ENCODE measurements at places on chromosomes 1 and 21.

DNA sequence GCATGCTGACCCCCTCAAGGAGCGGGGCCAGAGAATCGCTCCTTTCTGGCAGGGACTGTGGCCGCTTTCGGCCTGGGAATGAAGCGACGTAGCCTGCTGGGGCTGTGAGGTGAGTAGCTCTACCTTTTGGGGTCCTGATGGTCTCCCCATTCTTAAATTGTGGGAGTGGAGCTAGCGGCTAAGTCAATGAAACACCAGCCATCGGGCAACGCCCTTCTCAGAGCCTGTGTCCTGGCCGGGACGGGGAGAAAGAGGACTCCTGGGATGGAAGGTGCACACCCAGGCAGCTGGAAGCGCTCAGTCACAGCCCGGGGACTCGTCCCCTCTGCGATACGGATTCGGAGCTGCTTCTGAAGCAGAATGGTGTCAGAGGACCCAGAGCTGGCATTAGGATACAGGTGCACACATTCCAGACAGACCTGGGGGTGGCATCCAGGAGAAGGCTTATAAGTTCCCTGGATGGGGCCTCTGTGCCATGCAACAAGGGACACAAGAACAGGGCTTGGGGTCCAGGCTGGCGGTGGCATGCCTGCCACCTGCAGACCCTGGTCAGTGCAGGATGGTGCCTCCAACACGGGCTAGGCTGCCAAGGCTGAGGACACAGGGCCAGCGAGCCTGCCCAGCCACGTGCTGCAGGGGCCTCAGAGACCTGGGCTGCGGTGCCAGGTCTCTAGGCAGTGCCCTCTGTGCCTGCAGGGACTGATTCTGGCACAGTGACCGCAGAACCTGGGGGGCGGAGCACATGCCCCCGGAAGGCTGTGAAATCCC, 945 bp upstream of the WNT9A start:
- DNase-seq = no peak

DNA sequence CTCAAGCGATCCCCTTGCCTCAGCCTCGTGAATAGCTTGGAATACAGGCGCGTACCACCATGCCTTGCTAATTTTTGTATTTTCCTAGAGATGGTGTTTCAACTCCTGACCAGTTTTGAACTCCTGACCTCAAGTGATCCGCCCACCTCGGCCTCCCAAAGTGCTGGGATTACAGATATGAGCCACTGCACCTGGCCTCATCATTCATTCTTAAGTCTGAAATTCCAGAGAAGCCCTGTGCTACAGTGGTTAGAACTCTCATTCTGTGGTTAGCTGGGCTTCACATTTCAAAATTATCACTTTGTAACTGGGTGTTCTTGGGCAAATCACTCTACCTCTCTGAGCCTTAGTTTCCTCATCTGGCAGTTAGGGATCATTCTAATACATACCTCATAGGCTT, 86.1 kb upstream of the POU3F1 start:
- no peak for DNase-seq

- DNase-seq = no peak
Observed at GRCh38 chr1:2914702-2915101, 106.6 kb upstream of the ACTRT2 start.

DNA sequence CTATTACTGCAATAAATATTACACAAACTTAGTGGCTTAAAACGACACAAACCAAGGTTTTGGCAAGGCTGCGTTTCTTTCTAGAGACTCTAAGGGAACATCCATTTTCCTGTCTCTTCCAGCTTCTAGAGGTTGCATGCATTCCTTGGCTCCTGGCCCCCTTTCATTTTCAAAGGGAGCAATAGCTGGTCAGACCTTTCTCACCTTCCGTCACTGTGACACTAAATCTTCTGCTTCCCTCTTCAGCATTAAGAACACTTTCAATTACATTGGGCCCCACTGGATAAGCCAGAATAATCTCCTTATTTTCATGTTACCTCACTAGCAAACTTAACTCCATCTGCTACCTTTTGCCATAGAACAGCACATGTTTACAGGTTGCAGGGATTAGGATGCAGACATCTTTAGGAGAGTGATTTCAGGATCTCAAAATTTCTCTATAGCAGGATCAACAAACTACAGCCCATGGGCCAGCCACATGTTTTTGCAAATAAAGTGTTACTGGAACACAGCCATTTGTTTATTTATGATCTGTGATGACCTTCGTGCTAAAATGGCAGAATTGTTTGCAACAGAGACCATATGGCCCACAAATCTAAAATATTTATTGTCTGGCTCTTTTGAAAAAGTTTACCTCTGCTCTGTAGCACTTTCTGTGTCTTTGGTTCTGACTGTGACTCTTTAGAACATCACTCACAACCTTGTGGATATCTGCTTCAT, 221.5 kb upstream of the SGIP1 start:
- no peak for DNase-seq

DNA sequence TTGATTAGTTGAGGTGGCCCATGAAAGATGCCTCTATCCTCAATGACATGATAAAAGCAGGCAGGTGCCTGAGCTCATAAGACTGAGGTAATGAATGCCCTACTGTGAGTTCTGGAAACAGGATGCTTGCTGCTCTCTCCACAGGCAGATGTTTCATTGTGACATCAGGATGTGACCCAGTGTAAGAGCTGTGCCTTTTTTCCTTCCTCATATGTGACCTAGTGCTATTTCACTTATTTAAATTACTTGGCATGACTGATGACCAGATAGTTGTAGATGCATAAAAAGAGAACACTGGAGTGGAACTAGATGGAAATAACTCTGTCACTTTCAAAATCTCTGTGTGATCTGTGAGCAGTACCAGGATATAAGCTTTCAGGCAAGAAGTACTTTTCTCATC, 31.9 kb downstream of the KIF14 start:
- no peak for DNase-seq

GRCh38 chr1:216596281-216596862, 126.9 kb downstream of the ESRRG start:
- DNase-seq = no peak

DNA sequence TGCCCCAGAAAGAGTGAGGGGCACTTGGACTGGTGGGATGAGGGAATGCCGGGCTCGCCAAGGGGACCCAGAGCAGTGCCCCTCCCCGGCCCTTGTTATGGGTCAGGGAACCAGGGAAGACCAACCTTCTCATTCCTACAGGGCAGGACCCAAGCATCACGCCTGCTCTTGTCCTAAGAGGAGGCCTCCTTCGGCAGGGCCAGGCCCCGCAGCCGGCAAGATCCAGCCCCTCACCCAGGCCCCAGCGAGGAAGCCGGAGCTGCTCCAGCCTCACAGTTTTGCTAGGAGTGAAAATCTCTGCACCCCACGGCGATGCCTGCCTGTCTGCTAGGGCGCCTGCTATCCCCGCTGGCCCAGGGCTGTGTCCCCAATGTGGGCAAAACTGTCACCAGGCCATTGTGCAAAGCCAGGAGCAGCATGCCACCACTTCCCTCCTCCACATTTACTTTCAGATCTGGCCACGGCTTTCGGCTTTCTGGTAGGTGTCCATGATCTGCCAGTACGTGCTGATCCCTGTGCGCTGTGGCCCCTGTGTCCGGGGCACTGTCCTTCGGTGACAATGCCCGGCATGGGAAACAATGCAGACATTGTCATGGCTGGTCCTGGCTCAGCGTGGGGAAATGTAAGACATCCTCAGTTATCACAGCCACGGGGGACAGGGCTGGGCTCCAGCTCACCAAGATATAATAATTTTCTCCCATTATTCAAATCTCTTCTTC, 9.6 kb downstream of the ACTRT2 start:
- DNase-seq = no peak

DNA sequence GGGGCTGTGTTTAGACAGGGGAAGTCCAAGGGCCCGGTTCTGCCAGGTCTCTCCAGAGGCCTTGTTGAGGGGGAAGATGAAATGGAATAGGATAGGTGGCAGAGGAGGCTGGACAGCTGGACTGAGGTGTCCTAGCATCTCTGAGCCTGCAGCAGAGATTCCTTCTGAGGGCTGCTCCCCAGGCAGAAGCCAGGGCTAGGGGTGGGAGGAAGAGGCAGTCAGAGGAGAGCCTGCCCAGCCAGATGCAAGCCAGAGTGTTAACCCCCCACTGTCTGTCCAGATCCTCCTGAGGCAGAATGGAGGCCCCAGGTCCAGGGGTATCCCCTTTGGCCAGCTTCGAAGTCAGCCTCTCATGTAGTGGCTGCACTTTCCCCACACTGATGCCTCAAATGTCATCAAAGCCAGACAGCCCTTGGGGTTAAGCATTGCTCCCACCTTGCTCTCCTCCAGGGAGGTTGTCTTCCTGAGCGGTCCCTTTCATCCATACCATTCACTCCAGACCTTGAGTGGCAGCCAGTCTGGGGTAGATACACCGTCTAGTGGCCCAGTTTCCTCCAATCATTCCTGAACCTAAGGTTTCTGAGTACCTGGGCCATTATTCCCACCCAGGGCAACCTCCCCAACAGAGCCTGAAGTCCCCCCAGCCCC, 1.7 kb downstream of the CSF1 start:
- DNase-seq = no peak

DNA sequence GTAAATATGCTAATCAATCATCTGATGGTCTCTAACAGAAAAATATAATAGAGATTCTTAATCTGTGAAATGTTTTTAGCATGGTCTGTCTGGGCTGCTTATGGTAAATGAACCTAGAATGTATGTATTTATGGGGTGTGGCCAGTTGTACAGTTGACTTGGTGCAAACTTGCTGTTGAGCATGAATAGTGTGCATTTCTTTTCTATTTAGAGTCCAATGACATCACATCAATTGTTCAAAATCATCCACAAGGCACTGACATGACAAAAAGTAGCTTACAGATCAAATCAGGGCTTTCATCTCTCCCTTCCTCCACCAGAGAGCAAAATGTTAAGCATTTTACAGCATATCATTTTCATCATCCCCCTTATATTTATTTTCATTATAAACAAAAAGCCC, 1010.3 kb downstream of the KCNT2 start:
- DNase-seq = no peak

GRCh38 chr1:172325531-172325930, 95.0 kb upstream of the C1orf105 start:
- DNase-seq = no peak

DNA sequence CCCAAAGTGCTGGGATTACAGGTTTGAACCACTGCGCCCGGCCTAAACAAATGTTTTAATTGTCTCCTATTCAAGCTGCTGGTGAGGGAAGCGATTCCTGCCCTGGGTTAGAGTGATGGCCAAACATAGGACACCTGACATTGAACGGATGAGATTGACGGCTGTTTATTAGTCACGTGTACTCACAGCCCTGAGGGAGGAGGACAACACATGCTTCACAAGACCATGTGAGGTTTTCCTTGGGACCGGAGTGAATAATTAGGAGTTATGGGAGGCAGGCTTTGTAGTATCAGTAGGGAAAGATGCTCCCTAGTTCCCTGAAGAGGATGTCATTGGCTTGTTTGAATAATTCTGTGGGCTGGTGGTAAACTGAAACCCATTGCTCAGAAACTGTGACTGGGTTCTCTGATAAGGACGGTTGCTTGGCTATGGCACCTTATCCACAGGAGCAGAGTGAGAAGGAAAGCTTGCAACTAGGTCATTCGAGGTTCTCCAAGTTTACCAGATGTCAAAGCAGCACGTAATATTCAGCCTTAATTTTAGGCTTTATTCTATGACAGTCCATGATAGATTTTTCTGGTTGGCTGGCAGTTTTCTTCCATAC, 245.8 kb downstream of the PLA2G4A start:
- DNase-seq = no peak

- no peak for DNase-seq
Observed at GRCh38 chr1:48603222-48603621, 131.2 kb upstream of the SPATA6 start.

DNA sequence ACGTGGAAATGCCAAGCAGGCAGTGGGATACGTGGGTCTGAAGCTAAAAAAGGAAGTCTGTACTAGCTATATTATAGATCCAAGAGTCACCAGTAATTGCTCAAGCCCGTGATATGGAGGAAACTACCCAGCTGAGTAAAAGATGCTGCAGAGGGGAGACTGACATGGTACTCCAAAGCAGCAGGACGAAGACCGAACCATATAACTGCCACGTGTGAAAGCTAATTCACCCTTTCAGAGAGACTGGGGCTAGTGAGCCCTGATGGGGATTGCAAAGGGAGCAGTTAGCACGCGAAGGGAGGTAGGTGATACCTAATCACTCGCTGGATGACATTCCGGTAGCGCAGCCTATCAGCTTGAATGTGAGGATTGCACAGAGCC, 316 bp downstream of the AP4B1 start:
- DNase-seq = no peak

DNA sequence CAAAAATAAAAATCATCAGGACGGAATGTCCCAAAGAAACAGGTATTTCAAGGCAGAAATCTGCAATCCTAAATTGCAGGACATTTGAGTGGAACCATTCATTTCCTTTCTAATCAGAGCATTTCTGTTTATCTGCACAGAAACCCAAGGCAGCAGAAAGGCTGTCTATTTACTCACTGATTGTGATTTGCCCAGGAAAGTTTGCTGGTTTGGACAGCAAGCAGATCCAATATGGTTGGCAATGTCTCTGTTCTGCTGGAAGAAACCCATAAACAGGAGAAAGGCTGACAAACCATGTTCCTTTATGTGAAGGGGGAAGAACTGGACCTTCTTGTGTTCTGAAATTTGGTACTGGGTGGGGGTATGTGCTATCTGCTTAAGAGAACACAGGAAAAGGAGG, 120.1 kb downstream of the CLIC6 start:
- no peak for DNase-seq
